ENCODE measurements at places on chromosomes 7 and 10.

GRCh38 chr10:21161647-21162046 lies 264.5 kb upstream of the NEBL start:
- DNase-seq, result no peak

DNA sequence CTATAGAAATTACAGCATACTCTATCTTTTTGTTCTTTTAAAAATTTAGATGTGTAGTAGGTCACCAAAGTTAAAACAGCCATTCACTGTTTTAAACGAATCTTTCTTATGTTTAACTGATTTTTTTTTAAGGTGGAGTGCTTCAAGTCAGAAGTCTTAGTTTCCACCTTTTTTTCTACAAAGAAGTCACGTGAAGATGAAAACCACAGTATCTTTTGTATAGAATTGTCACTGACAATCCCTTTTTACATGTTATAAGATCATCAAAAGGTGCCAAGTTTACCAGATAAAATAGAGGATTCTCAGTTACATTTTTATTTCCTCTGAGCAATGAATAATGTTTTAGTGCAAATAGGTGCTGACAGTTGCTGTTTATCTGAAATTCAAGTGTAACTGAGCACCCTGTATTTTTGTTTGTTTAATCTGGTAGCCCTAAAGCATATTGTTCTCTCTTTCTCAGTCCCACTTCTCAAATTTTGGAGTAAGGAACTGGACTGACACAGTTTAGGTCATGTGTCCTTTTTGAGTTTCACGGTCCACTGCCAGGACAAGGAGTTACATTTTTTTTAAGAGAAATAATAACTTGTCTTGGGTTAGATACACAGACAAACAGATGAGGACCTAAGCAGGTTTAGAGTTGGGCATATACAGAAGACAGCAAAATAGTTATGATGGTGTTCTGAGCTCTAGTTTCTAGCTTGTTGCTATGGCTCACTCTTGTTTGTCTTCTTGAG lies 233.2 kb upstream of the MBL2 start:
- DNase-seq, result no peak

DNA sequence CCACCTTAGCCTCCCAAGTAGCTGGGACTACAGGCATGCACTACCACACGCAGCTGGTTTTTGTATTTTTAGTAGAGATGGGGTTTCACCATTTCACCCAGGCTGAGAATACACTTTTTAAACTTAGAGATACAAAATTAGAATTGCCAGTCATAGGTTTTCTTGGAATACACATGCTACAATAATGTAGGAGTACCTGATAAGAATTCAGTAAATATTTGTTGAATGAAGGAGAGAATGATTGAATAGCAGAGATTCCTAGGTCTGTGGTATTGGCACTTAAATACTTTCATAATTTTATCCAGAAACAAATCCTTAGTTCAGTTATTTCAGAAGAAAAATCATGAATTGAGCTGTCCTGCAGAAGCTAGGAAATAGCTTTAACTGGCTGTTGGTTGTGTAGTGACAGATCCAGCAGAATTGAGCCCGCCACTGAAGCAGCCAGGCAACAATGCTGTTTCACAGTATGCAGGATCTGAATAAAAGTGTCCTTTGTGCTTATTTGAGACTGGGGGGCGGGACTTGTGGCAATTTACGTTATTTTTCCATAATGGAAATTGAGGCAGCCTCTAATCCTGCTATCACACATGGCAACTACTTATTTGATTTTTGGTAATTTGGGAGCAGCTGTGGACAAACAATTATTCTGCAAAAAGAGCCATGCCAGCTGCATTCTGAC lies 31.5 kb downstream of the NRF1 start:
- no peak for DNase-seq

- DNase-seq, result no peak
Observed at GRCh38 chr10:111129363-111129762, 52.5 kb downstream of the ADRA2A start.

DNA sequence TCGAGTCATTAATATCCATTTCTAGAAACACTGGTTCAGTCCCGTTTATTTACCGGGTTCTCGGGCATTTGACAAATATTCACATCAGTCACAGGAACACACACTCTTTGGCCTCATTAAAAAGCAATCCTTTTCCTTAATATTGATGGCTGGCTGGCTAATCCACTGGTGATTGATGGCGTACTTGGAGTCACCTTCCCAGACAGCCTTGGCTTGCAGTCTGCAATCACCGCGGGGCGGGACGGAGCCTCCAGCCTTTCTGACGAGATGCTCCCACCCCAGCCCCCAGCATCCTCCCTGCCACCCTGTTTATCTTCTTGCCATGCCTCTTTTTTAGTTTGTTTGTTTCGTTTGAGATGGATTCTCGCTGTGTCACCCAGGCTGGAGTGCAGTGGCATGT lies 36.6 kb downstream of the SRRM3 start:
- DNase-seq, result no peak

DNA sequence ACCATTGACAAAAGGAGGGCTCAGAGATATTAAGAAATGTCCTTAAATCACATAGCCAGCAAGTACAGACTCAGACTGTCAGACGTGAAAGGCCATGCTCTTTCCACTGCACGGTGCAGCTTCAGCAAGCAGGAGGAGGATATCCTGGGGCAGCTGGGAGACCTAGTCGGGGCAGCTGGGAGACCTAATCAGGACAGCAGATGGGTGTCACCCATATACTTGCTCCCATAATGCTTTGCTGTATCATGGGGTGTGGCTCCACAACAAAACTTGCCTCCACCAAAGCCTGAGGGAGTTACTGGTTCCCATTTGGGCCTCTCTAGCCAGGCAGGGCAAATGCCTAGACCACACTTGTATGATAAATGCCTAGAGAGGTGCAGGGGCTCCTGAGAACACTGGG lies 55.4 kb downstream of the GRID1 start:
- no peak for DNase-seq

- no peak for DNase-seq
Observed at GRCh38 chr10:115665549-115665948, 572.4 kb downstream of the ATRNL1 start.

Measured in fibroblast of gingiva (primary cell).